Activated T-cell treated with anti-CD3 and anti-CD28 coated beads for 48 hours (primary cell): ENCODE measurements at places on chromosomes 1 and 21.

DNA sequence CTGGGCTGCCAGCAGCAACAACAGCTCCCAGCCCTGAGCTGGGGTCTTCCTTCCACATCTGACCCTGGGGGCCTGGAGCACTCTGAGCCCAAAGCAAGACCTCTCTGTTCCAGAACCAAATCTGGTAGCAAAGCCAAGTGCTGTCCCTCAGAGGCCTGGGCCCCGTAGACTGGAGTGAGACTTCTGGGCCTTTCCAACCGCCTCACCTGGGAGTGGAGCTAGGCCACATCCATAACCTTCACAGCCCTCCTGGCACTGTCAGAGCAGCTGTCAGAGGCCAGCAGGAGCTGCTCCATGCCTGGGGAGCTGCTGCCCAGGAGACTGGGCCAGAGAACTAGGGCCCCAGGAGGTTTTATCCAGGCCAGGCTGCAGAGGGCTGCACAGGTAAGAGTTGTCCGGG lies 15.4 kb upstream of the SLC5A9 start:
- DNase-seq = no peak

- DNase-seq = no peak
These were observed 405 bp upstream of the GADD45A start for GRCh38 chr1:67684526-67685066.

- DNase-seq = no peak
These were observed 28.2 kb downstream of the CTNNBIP1 start for GRCh38 chr1:9881838-9882249.

DNA sequence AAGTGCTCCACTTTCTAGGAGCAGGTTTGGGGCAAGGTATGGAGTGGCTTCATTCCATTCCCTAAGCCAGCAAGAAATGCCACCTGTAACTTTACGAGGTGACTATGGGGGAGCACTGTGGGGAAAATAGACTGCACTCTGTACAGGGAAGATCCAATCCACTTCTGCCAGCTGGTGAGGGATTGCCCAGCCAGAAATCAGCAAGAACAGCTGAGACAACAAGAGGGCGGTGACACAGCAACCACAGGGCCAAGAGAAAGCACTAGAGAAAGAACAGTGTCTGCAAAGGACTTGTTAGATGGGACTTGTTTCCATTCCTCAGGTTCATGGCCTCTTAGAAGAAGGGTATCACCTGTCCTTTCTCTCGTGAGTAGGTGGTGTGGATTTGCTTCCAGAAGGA lies 19.6 kb downstream of the CAPN8 start:
- DNase-seq = no peak

- DNase-seq = no peak
These were observed 15.4 kb downstream of the FLVCR1 start for GRCh38 chr1:212873518-212873917.

GRCh38 chr1:161219078-161219892 lies 4.1 kb downstream of the APOA2 start:
- DNase-seq = no peak

DNA sequence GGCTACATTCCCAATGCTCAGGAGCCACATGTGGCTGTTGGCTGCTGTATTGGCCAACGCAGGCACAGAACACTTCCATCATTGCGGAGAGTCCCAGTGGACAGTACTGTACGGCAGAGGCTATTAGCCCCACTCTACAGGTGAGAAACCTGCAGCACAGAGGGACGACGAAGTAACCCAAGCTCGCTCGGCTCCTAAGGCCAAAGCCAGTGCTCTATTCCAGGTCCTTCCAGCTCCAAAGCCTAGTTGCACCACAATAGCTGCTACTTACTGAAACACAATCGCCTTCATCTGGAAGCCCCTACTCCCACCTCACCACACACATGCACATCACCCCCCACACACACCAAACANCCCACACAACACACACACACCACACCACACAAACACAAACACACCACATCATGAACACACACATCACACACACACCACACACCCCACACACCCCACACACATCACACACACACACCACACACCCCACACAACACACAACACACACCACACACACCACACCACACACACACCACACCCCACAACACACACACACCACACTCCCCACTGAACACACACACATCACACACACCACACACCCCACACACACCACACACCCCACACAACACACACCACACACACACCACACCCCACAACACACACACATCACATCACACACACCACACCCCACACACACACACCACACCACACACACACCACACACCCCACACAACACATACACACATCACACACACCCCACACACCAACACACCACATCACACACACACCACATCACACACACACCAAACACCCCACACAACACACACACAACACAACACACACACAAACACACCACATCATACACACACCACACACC lies 3.2 kb downstream of the LYPD8 start:
- DNase-seq = no peak

- no peak for DNase-seq
These were observed 202.0 kb downstream of the LRRC40 start for GRCh38 chr1:70003211-70003908.

DNA sequence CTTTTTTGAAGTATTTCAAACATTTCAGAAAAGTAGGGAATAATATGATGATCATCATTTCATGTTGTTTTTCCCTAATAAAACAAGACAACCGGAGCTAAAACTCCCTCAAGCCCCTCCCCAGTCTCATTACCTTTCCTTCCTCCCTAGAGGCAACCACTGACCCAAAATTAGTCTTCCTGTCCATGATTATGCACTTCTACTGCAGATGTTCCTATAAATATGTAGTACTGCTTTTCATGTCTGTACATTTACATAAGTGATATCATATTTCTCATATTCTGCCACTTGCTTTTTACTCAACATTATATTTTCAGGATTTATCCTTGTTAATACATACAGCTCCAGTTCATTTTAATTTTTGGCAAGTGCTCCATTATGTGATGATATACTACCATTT lies 58.7 kb upstream of the GOLT1A start:
- DNase-seq = no peak

DNA sequence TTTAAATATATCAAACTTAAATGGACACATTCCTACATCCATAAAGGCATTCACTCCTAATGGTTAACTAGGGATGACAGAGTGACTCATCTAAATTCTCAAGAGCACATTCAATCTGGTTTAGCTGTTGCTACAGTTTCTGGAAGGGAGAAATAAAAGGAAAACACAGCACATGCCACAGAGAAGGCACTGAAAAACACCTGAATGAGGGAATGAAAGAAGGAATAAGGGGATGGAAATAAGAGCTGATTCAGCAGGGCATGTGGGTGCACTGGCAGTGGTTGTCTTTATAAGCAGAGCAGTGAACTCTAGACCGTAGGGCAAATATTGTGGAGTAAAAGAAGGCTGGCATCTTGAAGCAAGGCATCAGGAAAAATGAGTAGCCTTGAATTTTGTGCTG lies 79.3 kb downstream of the LHX4 start:
- DNase-seq = no peak

DNA sequence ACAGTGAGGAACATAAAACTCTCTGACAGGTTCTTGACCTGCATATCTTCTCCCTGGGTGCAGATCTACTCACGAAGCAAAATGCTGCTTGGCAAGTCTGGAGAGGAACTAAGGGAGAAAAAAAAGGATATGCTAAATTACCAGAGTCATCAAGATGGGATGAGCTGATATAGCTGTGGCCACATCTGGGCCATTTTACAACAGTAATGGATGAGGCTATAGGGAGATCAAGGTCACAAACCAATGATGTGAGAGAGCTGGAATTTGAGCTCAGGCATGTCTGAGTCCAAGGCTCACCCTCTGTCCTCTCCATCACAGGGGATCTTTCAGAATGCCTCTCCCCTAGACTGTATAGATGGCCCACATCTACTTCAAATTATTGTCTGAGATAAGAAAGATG lies 26.2 kb downstream of the ZMYND12 start:
- DNase-seq = no peak

GRCh38 chr1:115227346-115228082 lies 110.5 kb downstream of the NGF start:
- no peak for DNase-seq

- DNase-seq = no peak
These were observed 926 bp upstream of the DFFA start for GRCh38 chr1:10473145-10473765.

DNA sequence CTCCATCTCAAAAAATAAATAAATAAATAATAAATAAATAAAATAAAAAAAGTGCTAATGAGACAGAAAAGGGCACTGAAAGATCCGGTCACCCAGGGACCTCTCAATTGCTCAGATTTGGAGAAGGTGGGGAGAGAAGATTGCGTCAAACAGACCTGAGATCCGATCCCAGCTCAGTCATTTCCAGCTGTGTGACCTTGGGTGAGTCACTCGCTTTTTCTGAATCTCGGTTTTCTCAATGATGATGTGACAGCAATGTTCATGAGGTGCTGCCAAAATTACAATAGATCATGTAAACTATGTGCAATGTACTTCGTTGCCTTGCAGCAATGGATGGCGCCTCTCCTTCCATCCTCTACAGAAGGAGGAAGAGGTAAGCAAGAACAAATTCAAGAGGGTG lies 11.1 kb upstream of the MEF2D start:
- no peak for DNase-seq

- DNase-seq = peak; percentile 72
These were observed at the start of gene TNFAIP8L2 for GRCh38 chr1:151156515-151156819. Gene TNFAIP8L2, plus strand, starts transcription at chr1:151156649. Its CDS starts 2,049 bp downstream, at chr1:151158698.

- no peak for DNase-seq
These were observed 1.3 kb downstream of the ARL8A start for GRCh38 chr1:202143011-202143767.

DNA sequence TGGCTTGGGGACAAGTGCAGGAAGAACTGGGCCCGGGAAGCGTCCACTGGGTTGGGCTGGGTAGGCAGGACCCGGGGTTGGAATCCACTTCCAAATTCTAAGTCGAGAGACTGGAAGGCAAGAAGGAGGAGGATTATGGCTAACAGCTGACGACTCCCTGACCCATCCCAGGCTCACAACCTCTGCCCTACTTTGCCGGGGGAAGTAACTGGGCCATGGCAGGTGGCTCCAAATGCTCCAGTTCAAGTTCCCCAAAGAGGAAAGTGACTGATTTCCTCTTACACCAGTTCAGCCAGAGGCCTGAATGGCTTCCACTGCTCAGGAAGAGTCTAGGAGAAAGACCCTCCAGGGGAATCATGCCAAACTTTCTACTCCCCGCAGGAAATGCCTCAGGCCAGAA lies 11.4 kb downstream of the EMC1 start:
- no peak for DNase-seq

DNA sequence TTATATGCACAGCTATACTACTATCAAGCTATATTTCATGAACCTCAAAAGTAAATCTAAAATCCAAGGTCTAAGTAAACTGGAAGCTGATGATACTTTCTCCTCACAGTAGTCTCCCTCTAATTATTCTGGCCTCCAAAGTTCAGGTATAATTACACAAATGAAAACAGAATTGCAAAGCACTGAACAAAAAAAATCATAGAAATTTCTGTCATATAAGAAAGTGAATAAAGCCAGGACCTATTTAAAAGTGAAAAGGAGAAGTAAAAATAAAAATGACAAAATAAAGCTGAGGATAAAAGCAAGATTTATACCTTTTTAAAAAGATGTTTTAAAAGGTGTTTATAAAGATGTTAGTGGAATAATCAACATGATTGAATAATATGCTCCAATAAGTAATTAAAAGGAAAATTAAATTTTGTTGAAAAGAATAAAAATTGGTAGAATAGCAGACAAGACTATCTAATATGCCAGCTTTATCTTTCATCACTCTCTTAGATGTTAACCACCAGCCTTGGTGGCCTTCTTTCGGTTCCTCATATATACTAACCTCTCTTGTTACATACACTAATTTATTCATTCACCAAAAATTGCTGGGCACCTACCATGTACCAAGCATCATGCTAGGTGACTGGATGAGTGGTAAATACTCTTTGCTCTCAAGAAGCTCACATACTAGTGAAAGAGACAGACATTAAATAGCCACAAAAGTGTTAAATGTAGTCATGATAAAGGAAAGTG lies 25.1 kb downstream of the SHCBP1L start:
- no peak for DNase-seq

- DNase-seq = no peak
These were observed 812 bp downstream of the TTC4 start for GRCh38 chr1:54716299-54717047.
